GM13977 (cell line): ENCODE measurements at places on chromosomes 12 and 14.

- DNase-seq: peak; percentile 71
Measured at GRCh38 chr12:94133964-94134795, 14.2 kb upstream of the PLXNC1 start.

DNA sequence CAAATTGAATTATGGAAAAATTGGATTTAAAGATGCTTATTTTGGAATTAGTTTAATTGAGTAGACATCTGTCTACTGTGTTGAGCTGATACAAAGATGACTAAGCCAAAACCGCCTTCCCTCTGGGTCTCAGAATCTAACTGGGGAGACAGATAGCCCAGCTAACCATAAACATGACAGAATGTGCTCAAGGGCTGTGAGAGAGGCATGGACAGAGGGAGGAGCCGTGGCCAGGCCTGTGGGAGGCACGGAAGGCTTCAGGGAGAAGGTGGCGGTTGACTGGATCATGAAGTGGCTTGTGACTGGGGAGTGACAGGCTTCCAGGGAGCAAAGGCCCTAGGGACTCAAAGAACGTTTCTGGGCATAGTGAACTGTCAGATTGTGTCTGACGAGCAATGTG is 74.6 kb downstream of the DACT1 start:
- no peak for DNase-seq

DNA sequence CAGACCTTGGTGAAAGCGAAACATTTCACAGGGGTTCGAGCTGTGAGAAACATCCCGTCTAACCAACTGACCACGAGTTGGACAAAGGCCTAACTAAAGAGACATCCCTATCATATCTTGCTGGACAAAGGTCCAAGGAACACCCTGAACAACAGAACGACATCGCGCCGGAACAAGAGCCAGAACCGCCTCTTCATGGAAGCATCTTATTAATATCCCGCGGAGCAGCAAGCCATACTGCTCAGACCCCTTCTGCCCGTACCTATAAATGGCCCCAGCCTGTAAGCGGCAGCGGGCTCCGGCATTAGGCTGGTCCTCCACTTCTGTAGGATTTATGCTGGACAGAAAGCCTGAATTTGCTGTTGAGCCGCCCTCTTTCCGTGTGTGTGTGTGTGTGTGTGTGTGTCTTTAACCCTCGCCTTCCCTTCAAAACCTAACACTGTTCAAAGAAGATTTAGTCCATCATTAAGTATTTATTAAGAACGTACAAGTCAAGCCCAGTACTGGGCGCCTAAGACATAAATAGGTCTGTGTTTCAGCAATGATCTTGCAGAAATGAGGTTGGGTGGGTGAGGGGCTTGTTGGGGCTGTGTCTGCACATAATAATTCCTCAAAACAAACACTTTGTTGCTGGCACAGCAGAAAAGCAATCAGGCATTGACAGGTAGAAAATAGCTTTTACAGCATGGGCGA is 1.9 kb downstream of the SLC6A15 start:
- no peak for DNase-seq

DNA sequence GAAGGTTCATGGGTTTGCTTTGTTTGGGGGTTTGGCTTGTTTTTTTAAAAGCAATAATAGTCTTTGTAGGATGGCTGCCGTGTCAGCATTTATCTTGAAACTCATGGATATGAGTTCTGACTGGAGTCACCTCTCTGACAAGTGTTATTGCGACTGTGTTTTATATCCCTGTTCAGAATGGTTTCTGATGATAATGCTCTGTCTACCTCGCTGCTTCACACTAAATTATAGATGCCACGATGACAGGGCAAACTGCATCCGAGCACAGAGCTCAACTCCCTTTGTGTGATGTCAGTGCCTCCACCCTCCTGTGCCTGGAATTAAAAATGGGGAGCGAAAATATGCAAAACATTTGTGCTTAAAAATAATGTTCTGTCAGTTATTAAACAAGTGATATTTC is 250.8 kb downstream of the EGLN3 start:
- DNase-seq: no peak

GRCh38 chr12:19575337-19576243 is 136.3 kb downstream of the AEBP2 start:
- DNase-seq: no peak

DNA sequence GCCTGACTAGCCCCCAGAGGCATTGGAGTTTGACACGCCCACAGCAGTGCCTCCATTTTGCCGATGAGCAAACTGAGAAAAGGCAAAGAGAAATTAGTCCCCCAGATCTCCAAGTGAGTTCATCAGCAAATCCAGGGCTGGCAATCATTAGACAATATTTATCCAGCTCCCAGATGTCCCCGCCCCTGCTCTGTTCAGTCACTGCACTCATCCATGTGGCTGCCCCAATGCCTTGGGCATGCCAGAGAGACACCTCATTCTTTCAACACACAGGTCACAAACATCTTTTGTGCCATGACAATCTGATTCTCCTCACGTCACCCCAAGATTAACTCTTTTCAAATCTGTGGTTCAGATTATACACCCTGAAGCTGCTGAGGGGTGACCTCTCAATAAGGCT is 43.5 kb downstream of the DPF3 start:
- no peak for DNase-seq

DNA sequence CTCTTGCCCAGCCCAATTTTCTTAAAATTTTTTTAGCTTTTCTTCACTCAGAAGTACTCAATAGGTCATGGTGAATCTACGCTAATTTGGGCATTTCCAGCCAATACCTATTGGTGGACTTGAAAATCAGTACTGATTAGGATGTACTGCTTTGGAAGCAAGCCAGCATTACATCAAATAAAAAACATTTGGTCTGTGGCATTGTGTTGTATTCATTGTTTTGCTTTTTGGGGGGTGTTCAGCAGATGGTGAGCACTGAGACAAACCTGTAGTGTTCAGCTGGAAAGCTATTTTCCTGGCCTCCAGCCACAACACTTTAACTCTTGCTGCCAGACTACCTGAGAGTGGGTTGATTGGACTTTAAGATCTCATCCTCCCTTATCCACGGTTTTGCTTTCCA is 4.0 kb downstream of the MAPKAPK5 start:
- DNase-seq: no peak

- DNase-seq: no peak
Measured at GRCh38 chr12:90245391-90245790, 536.8 kb upstream of the ATP2B1 start.

- DNase-seq: no peak
Measured at GRCh38 chr12:104356231-104357115, 52.9 kb downstream of the EID3 start.

GRCh38 chr14:88023658-88024187 is 18.8 kb downstream of the GPR65 start:
- no peak for DNase-seq

DNA sequence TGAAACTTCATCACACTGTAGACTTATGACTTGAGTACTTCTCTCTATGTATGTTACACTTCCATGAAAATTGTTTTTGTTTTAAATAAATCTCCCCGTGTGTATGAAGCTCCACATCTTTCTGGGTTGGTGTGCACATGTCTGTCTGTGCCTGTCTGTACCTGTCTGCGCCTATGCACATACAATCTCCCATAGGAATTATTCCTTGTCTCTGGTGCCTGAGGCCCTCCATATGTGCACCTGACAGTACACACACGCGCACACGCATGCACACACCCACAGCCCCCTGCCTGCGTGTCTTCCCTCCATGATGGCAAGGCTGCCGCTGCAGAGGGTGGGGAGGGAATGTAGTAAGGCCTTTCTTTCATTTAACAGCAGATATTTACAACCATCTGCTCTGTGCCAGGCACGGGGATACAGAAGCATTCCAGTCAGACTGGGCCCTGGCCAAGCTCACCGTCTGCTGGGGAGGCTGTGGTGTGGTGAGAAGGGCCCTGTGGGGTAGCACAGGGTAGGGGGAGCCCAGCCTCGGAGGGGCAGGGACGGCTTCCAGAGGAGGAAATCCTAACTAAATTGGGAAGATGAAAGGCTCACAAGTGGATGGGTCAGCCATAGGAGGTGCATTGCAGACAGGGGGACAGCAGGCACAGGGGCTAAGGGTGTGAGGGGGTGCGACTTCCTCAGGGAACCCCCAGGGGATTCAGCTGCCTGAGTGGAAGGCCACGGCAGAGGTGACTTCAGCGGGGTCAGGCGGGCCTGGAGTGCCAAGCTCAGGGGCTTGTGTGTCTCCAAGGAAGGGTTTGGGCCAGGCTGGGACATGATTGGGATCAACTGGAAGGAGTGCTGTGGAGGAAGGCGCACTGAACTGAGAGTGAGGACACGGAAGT is 26.1 kb downstream of the KRT8 start:
- DNase-seq: no peak

DNA sequence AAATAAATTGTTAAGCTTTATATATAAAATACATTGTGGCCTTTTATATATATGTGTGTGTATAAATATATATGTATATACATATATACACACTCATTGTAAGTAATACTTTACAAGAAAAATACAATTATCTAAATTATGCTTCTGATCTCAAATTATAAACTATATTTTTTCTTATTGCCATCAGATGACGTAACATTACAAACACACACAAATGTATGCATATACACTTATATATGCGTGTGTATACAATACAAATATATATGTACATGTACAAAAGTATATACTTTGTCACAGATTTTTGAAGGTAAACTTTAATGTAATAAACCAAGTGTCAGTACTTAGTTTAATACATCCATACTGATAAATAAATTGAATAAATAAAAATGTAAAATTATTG is 278.9 kb upstream of the LMO3 start:
- no peak for DNase-seq

- DNase-seq: no peak
Measured at GRCh38 chr12:93059288-93059687, 130.2 kb upstream of the EEA1 start.

- no peak for DNase-seq
Measured at GRCh38 chr14:30603402-30603801, 18.7 kb upstream of the SCFD1 start.

DNA sequence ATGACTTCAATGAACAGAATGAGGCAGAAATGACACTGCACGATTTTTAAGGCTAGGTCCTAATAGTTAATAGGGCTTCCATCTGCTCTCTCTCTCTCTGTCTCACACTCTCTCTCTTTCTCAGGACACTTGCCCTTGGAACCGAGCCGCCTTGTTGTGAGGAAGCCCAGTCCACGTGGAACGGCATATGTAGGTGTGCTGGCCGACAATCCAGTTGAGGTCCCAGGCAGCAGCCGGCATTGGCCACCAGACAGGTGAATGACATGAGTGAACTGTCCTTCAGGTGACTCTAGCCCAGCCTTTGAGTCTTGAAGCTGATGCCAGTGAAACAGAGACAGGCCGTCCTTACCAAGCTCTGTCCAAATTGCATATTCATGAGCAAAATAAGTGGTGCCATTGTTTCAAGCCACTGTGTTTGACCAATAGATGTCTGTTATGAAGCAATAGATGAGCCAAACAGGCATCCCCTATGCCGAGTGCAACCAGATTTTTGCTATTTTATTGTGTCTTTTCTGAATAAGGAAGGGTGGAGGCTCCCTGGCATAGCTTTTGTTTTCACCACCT is 217.5 kb upstream of the LHX5 start:
- no peak for DNase-seq

- DNase-seq: no peak
Measured at GRCh38 chr12:1481906-1482305, 112.5 kb downstream of the FBXL14 start.

DNA sequence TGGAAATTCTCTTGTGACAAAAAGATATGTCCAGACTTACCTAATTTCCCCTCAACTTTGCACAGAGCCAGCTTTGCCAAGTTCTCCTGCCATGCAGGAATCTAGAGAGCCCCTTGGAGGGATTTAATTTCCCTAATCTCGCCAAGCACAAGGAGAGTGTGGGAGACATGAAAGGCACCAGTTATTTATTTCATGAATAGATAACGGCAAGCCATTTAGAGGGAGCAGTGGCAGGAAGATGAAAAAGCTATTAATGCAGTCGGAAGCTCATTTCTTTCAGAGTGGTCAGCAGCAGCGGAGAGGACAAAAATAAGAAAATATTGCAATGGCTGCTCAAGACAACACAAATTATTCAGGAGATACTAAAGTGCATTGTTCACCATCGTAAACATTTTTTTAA is 150.9 kb upstream of the WSCD2 start:
- DNase-seq: no peak

GRCh38 chr12:119301379-119301778 is 33.1 kb upstream of the CCDC60 start:
- no peak for DNase-seq

DNA sequence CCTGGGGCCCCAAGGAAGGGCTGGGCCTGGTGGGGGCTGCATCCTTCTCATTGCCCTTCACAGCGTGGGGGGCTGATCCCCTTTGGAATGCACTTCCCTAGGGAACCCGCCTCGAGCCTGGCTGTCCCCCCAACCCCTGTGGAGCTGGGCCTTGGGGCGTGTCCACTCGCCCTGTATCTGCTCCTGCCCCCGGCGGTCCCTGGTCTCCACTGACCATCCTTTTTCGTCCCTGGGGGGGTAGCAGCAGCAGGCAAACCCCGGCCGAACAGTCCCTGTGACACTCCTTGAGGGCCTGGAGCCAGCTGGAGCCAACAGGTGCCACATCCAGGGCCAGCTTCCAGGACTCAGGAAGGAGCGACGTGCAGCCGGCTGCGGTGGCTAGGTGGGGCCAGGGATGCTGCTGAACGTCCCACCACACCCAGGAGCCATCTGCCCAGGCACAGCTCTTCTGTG is 9.4 kb upstream of the GPR132 start:
- DNase-seq: no peak

DNA sequence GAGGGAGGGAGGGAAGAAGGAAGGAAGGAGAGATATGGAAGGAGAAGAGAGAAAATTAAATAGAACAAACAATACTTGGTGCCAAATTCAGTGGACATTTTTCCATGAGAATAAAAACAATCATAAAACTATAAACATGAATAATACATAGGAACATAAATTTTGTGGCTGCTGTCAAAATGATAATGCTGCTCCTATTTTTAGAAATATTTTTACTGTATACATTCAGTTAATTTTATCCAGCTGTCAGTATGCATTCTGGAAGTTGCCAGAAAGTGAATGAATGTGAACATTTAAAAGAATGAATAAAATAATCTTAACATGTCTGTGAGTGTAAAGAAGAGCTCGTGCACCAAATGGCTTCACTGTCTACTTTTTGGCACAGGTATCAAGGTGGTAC is 13.9 kb upstream of the PCED1B start:
- no peak for DNase-seq

DNA sequence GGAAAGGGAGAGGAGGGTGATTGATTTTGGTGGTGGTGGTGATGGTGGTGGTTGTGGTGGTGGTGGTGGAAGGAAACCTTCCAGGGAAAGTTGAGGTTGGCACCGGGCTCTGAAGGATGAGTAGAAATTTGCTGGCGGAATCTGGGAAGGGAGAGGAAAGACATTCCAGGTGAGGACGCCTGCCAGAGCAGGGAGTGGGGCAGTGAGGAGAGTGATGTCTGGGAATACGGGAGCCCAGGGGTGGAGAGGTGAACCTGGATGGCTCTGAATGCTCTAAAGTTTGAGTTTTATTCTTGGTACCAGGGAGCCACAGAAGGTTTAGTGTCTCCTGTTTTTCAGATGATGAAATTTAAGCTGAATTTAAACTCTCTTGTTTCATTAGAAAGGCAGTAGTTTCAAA is 16.0 kb downstream of the CHST11 start:
- no peak for DNase-seq
